ENCODE measurements at places on chromosomes 2 and 18.

- DNase-seq, result no peak
These were observed 74.3 kb upstream of the ALPP start for GRCh38 chr2:232304236-232304635.

DNA sequence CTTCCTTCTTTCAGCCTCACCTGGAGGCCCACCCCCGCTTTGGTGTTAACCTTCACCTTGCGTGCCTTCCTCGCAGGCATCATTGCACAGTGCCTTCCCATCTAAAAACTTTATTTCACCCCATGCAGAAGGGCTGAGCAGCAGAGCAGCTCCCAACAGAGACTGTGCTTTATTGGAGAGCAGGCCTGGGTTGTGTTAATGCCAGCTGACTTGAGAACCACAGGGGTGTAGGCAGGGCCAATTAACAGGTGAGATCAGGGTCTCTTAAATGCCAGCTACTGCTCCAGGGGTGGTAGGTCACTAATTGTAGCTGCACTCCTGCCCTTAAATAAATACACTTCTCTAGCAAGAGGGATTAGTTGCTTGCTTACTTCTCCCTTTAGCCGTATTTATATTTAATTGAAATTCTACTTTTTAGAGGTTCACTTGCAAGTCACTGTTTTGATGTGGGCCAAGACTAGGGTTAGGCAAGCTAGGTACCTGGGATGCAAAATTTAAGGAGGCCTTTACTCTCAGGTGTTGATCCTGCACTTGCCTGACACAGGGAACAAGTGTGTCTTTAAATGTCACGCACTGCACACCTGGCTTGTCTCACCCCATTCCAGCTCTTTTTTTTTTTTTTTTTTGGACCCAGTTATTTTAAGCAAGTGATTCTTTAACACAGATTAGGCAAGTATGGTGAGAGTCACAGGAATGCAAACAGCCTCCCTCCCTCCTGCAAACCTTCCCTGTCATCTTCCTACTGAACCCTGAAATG lies 54.5 kb downstream of the LYPD1 start:
- no peak for DNase-seq

DNA sequence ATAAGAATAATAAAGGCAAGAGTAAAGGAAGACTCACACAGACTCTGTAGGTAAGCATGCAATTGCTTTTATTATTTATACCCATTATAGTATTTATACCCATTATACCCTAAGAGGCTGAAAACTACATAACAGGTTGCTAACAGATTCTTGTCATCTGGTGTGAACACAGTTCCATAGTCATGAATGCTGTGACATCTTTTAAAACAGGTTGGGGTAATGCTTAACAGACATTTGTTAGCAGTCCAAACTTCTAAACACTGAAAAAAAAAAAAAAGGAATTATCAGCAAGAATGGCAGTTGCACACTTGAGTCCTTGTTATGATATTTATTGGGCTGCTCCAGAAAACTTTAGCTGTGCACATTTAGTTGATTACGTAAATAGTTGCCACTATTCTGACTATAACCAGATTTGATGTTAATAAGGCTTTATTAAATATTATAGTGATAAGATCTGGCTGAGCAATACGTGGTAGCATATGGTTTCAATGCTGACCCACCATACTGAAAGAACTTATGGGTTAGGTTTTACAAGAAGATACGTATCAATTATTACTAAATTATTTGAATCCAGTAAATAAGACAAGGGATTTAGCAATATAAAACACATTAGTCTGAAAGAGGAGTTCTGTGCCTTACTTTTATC lies 888.8 kb downstream of the LRRTM4 start:
- DNase-seq, result no peak

- DNase-seq, result no peak
These were observed 139.6 kb upstream of the RAB12 start for GRCh38 chr18:8469544-8470130.

DNA sequence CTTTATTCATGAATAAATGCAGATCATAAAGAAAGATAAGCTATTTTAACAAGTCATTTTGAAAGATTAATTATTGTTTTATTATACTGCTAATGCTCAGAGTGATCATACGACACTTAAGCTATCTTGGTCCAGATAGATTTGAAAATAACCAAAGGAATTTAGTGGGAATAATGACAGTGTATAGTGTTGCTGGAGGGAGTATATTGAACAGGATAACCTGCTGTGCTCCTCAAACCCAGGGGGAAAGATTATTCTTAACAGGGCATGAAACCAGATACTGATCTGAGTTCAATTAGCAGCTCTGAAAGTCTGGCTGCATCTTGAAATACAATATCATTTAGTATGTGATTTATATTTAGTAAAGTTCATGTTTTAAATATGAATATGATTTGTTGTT lies 216.3 kb upstream of the ITGA4 start:
- no peak for DNase-seq

GRCh38 chr2:105791229-105791628 lies 46.5 kb downstream of the NCK2 start:
- no peak for DNase-seq

Measured in COR-L47 (cell line).